Stimulated activated naive B cell treated with anti-CD40 and anti-IgM and Interleukin-4, amounts not matched to agents 10 μg/mL and 1 μg/mL and 100 μg/mL, for 72 hours (primary cell): ENCODE measurements at places on chromosomes 2 and 18.

GRCh38 chr2:164831180-164831579 is 10.4 kb downstream of the COBLL1 start:
- no peak for DNase-seq

DNA sequence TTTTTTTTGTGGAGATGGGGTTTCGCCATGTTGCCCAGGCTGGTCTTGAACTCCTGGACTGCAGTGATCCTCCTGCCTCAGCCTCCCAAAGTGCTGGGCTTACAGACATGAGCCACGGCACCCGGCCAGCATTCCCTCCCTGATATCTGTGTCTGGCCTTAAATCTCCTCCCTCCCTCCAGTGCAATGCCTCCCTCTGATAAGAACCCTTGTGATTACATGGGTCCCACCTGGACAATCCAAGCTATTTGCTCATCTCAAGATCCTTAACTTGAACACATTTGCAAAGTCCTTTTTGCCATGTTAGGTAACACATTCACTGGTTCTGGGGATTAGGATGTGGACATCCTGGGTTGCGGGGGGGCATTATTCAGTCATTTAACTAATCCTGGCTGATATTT is 40.5 kb upstream of the CREB1 start:
- no peak for DNase-seq

DNA sequence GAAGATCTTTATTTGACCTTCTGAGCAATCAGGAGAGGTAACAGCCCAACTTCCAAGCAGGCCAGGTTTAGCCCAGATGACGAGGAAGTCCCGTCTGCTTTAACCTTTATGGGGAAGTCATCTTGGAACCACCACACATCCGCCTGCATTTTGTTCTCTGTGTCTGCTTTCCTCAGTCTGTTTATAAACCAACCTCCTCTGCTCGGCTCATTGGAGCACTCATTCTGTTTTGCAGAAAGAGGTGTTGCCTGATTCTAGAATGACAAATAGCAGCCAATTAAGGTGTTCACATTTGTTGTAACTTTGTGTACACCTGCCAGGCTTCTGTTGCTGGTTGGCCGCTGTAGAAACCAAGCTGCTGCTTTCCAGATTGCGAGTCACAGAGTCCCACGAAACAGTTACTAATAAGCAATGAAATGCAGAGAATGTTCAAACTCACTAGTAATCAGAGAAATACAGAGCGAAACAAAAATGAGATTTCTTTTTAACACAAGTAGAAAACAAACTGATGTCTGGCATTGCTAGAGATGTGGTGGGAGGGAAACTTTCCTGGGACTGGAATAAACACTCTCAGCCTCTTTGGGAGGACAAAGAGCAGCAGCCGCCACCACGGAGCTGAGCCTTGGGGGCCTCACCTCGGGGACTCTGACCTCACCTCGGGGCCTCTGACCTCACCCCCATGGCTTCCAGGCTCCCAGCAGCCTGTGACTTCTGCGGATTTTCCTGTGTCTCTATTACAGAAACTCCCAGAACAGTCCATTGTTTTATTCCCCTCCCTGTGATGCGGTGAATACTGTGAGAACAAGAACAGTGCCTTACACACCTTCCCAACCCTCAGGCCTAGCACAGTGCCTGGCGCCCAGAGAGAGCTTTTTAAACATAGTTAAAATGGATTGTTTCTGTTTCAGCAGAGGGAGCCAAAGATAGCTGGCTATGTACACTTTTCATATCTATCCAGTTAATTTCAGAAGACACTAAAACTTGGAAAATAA is 64.0 kb downstream of the MBP start:
- peak; percentile 59 for DNase-seq

DNA sequence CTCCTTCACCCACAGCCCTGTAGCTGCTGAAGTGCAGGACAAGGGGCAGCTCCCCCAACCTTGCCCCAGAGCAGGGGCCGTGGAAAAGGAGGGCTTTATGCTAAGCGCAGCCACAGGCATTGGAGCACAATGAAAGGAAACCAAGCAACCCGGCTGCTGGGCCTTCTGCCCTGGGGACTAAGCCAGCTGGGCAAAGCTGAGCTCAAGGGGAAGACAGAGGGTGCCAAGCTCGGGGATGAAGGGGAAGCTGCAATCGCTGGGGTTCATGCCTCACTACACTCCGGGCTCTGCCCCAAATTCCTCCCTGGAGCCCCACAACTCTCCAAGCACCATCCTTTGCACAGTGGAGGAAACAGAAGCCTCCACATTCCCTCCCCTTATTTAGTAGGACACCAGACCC is 12.4 kb downstream of the SFXN5 start:
- no peak for DNase-seq

- DNase-seq = no peak
These were observed 43.2 kb upstream of the YWHAQ start for GRCh38 chr2:9673914-9674481.

GRCh38 chr18:48949050-48949605 is 1.6 kb downstream of the SMAD7 start:
- no peak for DNase-seq

- no peak for DNase-seq
These were observed 19.4 kb downstream of the KANSL3 start for GRCh38 chr2:96618596-96619283.

DNA sequence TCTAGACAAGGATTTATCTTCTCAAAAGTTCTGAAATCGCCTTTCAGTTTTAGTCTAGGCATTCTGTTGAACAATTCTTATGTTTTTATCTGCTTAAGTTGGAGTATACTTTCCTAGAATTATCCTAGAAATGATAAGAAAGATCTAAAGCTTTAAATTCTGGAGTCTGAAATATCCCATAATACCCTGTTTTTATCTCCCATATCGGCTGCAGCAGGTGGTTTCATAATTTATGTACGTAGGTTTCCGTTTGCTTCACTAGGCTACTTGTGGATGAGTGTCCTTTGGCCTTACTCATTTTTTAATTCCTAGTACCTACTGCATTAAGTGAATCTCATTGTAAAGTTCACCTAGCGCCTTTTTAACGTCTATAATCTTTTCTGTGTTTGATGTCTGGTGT is 58.5 kb upstream of the MGAT5 start:
- no peak for DNase-seq

DNA sequence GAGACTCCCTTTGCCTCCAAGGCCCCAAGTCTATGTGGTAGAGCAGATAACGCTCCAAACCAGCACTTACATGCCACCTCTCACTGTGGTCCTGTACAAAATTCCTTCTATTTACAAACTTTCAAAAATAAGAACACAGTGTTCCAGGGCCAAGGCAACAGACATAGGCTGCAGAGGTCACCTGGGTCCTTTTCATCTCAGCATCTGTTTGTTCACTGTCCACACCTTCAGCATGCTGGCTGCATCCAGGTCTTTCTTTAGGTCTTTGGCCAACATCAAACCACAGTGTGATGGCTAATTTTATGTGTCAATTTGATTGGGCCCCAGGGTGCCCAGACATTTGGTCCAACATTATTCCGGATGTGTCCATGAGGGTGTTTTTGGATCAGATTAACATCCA is 20.0 kb upstream of the INO80C start:
- no peak for DNase-seq

DNA sequence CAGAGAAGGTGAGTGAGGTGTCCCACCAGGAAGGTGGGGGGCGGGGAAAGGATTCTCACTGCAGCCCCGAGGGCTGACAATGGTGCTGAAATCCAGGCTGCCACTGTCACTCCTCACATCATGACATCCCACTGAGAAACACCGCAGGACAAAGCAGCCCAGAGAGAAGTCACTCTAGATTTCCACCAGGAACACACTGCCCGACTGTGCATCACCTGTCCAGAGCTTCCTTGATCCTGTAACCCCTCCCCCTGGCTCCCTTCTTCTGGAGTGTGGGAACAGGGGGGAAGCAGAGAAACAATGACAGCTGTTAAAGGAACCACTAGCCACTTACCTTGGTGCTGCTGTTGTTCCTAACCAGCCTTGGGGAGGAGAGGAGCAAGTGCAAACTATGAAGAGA is 69.9 kb downstream of the MRO start:
- no peak for DNase-seq

DNA sequence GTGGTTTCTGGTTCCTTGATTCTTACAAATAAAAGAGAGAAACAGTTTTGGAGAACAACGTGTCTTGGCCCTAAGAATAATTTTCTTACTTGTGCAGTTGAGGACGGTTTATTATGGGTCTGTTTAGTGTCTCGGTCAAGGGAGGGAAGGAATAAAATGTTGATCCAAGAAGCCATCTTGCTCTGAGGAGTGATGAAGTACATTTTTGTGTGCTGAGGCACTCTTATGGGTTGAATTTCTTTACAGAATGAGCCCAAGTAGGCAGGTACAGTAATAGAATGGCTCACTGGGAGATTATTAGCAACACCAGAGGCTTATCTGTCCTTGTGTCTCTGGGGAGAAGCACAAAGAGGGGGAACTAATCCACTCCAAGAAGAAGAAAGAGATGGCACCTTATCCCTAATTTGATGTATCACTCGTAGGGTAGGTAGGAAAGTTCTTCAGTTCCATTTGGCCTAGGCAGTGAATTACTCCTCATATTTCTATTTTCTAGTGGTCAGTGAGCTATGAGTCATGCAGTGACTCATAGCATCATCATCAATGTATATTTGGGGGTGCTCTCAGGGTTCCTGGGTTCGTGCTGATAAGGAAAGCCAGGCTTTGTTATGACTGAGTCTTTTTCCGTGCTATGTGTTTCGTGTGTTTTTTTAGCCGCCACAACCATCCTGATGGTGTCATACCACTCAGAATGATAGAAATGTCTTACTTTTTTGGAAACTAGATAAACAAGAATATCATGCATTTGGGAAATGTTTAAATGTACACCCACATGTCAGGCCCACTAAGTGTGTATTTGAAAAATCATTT is 250.1 kb upstream of the CTAGE1 start:
- no peak for DNase-seq

DNA sequence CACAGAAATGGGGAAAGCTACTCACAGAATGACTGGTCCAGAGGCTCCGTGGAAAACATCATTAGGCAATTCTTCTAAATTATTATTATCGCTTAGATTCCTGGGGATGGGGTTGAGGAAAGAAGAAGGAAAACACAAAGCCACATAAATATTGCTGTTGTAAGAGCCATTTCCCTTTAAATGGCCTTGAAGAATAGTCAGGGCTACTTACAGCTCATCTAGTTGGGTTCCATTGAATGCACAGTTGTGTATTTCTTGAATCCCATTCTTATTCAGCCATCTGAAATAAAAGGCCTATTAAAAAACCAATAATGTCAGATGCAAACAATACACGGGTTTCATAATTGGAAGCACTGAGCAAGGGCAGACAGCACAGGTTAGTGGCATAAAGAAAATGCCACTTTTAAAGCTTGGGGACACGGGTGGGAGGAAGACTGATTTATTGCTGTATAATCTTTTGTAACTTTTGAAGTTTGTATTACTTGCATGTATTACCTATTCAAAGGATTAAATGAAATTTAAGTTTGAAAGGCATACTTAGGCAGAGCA is 171.4 kb downstream of the FSHR start:
- DNase-seq = no peak

- DNase-seq = no peak
These were observed 4.5 kb upstream of the NPPC start for GRCh38 chr2:231930593-231931281.

DNA sequence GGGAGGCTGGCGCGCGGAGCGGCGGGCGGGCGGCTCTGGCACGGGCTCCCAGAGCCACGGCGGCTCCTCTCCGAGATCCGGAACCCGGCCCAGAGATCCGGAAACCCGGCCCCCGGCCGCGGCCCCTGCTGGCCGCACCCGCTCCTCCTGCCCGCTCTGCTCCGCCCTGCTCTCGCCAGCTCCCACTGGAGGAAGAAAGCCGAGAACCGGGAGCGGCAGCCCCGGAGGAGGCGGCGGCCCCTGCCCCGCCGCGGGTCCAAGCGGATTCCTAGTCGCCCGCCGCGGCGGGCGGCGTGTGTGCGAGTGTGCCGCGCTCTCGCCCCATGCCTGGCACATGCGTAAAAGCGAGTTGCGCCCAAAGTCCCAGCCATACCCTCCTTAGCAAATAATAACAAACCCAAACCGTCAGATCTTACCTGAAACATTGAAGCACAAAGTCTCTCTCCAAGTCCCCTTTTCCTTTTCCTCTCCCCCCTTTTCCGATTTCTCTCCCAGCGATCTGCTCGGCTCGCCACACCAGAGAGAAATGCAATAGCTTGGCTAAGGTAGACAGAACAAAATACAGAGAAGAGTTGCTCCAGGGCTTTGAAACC is 108.7 kb upstream of the KCTD1 start:
- DNase-seq = no peak

DNA sequence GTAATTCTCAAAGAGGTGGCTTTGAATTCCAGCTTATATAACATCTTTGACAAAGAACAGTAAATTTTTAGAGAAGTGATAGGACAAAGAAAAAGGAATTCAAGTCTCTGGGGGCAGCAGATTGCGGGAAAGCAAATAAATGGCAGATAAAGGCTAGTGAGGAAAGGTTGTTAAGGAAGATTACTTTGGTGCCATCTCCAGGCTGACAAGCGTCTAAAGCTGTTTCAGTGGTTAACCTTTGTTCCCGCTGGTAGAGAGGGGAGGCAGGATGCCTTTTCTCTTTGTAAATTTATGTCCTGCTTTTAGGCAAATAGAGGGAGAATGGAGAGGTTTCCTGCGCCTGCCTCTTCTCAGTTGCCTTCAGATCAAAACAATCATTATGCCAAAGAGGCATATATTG is 431.2 kb upstream of the CHST9 start:
- no peak for DNase-seq

DNA sequence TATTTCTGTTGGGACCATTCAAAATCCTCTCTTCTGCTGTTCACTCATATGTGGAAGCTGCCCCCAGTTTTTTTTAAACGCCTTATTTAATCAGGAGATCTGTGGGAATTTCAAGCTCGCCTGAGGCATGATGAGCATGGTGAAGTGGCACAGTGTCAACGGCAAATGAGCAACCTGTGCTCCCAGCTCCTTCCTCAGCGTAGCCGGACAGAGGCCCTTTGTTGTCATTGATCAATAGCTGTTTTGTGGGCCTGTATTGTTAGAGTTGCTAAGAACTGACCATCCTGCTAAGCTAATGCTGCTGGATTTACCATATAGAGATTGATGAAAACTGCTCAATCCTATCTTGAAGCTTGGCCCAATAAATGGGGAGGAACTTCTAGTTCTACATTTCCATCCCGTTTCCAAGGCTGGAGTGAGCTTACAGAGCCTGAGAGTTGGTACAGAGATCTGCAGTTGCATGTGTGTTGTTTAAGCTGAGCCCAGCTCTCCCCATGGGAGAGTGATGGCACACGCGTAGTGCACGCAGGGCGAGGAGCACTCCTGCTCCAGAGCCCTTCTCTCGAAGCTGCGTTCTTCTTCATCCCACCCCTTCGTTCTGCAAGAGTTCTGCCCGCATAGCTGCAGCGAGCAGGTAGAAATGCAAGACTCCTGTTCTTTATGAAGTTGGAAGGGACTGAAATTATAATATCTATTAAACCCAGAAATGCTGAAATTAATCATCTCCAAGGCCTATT is 108.8 kb downstream of the RTN4 start:
- no peak for DNase-seq

- no peak for DNase-seq
These were observed 52.8 kb upstream of the RTN4 start for GRCh38 chr2:55103046-55103445.

DNA sequence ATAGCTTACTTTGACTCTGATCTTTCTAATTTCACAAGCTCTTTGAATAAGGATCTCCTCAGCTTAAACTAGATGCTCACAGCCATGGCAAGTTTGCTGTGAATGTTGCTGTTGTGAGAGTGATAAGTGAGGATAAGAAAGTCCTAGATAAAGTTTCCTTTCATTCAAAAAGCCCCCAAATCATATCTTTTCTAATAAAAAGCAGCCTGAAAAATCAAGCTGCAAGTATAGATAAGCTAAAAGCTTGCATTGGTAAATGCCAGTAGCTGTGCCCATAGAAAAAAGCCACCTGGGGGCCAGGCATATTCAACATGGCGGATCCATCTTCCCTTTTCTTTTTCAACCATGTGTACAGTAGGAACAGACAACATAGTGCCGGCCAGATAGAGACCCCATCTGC is 4.3 kb downstream of the NLRC4 start:
- no peak for DNase-seq
